ENCODE measurements at places on chromosomes 7 and 10.

GRCh38 chr7:2473496-2474180 lies 2.6 kb downstream of the GRIFIN start:
- DNase-seq, result no peak

- DNase-seq, result no peak
Measured at GRCh38 chr7:152887191-152887590, 127.6 kb downstream of the ACTR3B start.

DNA sequence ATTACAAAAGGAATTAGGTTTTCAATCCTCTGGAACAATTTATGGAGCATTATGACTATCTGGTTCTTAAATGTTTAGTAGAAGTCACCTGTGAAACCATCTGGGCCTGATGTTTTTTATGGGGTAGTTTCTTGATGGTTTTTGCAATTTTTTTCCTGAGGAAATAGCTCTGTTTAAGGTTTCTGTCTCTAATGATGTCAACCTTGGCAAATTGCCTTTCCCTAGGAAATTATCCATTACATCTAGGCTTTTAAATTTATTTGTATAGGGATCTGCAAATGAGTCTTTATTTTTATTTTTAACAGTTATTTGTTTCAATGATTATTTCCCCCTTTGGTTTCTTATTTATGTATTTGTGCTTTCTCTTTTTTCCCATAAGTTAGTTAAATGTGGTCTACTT lies 222.8 kb downstream of the GALNT17 start:
- DNase-seq, result no peak

DNA sequence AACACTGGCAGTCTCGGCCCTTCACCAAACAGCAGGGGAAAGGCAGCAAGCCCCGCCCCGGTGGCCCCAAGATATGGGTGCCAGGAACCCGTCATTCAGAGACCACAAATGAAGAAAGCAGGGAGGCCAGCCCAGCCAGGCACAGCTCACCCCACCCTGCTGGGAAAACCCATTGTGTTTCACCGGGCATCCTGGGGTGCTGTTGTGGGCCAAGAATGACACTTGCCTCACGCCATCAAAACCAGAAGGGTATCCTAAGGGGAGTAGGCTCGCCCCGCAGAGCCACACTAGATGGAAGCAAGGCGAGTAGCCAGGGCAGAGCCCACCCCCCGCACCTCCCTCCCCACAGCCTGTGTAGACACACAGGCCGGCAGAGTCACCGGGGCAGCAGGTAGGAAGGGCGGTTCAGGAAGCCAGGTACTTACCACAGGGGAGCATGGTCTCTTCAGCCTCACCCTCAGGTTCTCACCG lies 72.5 kb upstream of the KCNMA1 start:
- no peak for DNase-seq

DNA sequence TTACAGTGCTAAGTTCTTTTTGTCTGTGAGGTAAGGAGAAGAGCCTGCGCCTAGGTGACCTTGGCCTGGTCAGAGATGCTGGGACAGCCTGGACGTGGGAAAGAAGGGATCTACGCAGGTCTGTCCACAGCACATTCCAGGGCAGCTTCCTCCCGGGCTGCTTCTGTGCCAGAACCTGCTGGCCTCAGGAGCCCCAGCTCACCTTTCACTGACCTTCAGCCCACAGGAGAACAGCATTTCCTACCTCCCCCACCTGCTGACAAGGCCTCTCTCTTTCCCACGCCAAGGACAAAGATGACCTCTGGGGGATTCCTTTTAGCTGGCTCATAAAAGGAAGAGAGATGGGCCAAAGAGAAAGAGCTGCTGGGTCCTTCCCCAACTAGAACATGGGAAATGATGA lies 260.6 kb downstream of the KCNMA1 start:
- DNase-seq, result no peak

Measured in CD8-positive, alpha-beta memory T cell (primary cell).